ENCODE measurements at places on chromosomes 3 and 15.

- DNase-seq: no peak
Measured at GRCh38 chr3:16743276-16743675, 138.1 kb upstream of the DAZL start.

GRCh38 chr15:52651868-52652267 is 27.3 kb downstream of the ATOSA start:
- no peak for DNase-seq

GRCh38 chr15:34889476-34889875 is 80.1 kb downstream of the AQR start:
- no peak for DNase-seq

DNA sequence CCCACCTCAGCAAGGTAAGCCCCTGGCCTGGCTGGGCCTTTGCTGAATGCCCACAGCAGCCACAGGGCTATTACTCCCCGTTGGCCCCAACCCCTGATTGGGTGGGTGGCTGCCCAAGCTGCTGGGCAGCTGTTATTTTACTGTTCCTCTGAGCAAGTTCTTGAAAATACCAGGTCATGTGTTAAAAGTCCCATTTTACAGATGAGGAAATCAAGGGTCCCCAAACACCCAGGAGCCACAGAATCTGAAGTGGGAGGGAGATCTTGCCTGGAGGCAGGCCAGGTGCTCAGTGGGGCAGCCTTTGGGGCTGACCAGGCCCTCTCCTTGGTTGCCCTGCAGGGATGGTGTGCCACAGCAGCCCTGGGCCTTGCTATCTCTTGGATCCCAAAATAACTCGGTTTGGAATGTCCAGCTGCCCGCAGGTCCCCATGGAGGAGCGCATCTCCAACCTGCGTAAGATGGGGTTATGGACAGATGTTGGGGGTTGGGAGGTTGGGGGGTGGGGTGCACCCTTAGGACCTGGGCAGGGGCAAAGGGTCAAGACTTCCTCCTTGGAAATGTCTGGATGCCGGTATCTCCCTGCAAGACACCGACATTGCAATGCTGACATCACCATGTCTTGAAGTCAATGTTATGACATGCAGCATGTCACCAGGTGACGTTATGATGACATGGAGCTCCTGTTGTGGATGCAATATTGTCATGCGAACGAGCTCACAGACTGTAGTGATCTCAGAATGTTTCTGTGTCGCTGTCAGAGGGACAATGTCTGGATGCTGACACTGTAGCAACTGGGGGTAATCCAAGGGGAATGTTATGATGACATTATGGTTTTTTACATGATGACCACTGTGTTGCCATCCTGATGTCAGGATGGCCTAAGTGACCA is 13.3 kb upstream of the CSPG4 start:
- DNase-seq: no peak

DNA sequence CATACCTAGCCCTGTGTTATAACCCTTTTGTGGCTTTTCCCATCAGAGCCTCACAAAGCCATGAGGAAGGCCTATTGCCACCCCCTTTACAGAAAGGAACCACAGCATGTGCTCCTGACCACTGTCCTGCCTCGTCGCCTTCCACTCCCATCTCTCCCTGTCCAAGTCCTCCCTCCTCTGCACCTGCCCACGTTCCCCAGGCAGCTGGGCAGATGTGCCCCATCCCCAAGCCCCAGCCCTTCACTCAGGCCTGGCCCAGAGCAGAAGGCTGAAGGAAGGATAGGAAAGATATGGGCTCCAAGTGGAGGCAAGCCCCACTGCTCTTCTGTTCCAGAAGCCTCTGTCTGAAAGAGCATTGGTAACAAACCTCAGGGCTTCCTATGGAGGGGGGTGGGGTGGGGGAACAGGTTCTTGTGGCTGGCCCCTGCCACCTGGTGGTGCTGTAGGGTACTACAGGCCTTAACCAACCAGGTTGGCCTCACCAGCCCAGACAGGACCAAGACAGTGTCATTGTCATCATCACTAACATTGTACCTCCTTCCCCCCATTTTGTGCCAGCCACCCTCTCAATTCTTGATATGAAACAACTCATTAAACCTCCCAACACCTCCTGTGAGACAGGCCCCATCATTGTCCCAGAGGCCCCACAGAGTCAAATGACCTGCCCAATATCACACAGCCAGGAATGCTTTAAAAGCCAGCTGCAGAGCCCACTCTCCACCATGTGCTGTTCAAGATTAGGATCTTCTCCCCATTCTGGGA is 10.0 kb downstream of the POC1A start:
- peak; percentile 80 for DNase-seq

DNA sequence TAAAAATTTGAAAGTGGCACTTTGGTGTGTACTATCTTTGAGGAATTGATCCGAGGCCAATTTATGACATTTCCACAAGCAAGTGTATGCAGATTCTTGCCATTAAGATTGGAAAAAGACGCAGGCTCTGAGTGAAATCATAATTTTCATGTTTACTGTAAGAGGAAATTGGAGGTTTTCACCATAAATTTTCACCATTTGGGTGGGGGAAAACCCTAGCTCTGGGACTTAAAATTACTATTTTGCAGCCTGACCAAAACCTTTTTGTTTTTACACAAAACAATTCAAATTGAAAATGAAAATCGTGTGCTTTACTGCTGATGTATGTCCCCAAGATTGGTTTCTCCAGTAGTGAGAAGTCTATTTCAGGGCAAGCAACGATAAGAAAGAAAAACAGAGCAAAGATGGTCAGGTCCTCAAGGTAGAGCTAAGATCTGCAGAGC is 282.6 kb downstream of the FOXP1 start:
- DNase-seq: no peak

GRCh38 chr15:70618929-70619328 is 144.4 kb downstream of the UACA start:
- DNase-seq: no peak

GRCh38 chr15:80971143-80971542 is 18.5 kb downstream of the MESD start:
- DNase-seq: no peak

GRCh38 chr3:82157952-82158351 is 396.5 kb upstream of the GBE1 start:
- no peak for DNase-seq

- no peak for DNase-seq
Measured at GRCh38 chr3:132326251-132326650, 9.0 kb downstream of the ACP3 start.

DNA sequence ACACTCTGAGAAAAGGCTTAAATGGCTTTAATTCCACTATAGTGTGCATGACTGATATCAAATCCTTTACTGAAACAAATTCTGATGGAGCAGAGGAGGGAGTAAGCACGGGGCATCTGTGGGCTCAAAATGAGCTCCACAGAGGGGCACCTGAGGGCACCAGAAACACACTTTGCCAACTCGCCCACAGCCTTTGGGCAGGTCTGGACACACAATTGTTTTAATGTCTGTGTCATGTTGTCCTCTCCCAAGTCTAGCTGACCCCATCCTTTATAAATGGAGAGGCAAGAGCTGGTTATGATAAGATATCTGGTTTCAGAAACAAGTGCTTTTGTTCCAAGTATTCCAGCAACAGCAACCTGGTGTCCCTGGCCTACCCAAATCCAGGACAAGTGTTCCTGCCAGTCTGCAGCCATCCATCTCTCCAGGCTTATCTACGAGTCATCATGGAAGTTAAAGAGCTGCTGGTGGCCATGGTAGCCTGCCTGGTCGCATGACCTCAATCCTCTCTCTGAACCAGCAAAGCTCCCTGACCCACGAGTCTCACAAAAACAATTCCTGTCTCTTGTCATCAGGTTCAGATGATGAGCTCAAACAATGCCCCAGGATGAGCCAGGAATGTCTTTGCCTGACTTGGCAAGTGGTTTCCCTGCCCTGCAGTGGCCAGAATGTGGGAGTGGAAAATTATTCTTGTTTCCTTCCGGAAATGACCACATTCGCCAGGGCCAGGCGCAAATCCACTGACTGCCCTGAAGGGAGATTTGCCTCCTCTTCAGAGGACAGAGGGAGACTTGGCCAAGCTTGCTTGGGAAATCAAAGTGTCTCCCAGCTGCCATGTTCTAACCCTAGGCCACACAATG is 64.4 kb upstream of the TPM1 start:
- DNase-seq: no peak

DNA sequence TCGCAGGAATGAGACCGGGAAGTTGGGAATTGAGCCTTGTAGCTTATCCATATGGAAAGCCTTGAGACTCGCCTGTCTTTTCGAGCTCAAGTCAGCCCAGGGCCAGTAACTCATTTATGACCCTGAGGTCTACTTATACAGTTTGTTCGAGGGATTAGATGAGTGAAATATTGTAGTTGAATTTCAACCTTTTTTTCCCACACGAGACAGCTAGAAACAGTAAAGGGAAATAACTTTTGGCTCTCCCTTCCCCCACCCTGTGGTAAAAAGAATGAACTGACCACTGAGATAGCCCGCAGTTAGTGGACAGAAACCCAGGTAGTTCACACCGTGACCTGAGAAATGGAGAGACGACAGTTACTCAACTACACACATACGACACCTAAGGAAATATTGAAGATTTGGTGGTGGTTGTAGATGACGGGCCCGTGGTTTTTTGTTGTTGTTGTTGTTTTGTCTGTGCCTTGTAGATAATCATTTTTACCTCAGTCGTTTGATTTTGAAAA is 841 bp downstream of the EIF3J start:
- DNase-seq: no peak

DNA sequence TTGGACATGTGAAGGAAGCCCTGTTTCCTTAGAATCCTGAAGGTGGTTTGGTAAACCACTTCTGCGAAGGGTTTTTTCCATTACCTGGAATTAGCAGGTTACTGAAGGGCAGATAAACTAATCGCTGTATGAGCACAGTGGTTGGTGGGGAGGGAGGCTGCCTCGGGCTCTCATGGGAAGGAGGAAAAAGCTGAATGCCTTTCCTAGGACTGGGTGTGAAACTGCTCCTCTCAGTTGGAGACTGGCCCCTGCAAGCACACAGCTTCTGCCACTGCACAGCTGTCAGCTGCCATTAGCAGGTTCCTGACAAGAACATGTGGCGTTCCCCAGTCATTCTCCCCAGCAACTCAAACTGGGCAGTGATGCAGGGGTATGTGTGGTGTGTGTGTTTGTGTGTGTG is 376.3 kb downstream of the GAP43 start:
- DNase-seq: no peak

DNA sequence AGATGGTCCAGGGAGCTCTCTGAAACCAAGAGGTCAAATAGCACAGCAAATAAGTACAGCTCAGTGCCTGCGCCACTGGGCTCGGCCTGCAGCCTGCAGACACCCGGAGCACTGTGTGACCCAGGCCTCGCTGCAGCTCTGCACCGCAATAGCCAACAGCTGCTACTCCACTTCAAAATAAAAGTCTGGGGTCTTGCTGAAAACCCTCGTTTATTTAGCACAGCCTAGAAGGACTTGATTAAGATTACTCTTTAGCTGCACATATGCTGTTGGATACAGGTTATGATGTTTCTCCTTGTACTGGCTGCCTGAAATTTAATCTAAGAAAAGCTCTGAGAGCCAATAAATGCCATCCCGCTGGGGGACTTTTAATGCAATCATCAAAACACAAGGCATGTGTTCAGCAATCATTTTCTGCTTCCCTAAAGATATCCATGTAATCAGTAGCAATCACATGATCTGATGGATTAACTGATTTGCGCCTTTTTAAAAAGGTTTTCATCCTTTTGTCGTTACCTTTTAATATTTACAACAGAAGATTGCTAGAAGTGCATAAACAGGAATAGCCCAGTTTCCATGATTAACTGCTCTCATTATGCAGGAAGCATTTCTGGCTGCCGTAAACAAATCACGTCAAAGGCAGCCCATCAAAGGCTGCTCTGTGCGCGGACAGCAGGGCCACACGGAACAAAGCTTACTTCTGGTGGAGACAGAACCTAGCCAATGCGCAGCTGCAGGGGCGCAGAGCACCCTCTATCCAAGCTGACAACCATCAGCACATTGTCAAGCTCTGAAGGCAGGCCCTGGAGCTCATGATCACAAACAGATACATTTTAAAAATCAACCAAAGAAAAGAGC is 58.8 kb downstream of the CLASP2 start:
- DNase-seq: no peak

- DNase-seq: no peak
Measured at GRCh38 chr3:136414476-136414875, 164.3 kb downstream of the PCCB start.

DNA sequence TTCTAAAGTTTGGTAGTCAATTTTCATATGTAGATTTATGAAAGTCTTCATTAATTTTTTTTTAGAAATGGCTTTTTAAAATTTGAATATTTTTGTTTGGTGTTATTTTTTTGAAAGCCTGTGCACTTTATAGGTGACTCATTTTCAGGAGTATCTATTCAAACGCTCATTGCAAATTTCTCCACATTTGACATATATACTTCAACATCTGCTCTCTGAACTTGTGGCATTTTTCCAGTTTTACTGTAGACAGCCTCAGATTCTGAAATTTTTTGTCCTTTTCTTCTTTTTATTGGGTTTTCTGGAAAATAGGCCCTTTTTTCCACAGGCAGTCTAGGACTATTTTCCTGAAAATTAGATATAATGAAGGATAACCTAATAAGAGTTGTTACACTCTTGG is 396.6 kb downstream of the RBMS3 start:
- DNase-seq: no peak

DNA sequence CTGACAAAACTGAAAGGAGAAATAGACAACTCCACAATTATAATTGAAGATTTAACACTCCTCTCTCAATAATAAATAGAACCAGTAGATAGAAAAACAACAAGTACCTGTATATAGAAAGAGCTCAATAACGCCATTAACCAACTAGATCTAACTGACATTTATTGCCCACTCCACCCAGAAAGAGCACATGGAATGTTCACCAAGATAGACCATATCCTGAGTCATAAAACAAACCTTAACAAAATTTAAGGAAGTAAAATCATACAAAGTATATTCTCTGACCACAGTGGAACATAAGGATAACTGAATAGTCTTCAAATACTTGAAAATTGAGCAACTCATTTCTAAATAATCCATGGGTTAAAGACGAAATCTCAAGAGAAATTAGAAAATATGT is 25.1 kb downstream of the KBTBD12 start:
- DNase-seq: no peak

- no peak for DNase-seq
Measured at GRCh38 chr15:63043335-63044076, 959 bp downstream of the TPM1 start.

DNA sequence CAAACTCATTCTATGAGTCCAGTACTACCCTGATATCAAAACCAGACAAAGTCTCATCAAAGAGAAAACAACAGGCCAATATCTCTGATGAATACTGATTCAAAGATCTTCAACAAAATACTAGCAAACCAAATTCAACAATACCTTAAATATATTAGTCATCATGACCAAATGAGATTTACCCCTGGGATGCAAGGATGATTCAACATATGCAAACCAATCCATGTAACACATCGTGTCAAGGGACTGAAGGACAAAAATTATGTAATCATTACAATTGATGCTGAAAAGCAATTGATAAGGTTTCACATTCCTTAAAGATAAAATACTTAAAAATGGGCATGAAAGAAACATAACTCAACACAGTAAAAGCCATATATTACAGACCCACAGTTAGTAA is 1476.9 kb downstream of the SI start:
- no peak for DNase-seq

GRCh38 chr15:57881361-57881760 is 174.8 kb downstream of the POLR2M start:
- no peak for DNase-seq

- no peak for DNase-seq
Measured at GRCh38 chr3:138940446-138940845, 6.5 kb downstream of the FOXL2 start.

All from stimulated activated CD4-positive, alpha-beta T cell treated with anti-CD3 and anti-CD28 coated beads, Interleukin-1b, Interleukin-23, amount 100 ng/mL, for 1 hour (primary cell).